Activated CD4-positive, alpha-beta T cell treated with anti-CD3 and anti-CD28 coated beads, Interleukin-2, amount 50 U/mL, for 4 hours (primary cell): ENCODE measurements at places on chromosomes 4 and X.

- no peak for DNase-seq
Observed at GRCh38 chr4:130646886-130647285, 1550.9 kb downstream of the C4orf33 start.

- DNase-seq: no peak
Observed at GRCh38 chrX:18873189-18873791, 110.6 kb downstream of the PHKA2 start.

DNA sequence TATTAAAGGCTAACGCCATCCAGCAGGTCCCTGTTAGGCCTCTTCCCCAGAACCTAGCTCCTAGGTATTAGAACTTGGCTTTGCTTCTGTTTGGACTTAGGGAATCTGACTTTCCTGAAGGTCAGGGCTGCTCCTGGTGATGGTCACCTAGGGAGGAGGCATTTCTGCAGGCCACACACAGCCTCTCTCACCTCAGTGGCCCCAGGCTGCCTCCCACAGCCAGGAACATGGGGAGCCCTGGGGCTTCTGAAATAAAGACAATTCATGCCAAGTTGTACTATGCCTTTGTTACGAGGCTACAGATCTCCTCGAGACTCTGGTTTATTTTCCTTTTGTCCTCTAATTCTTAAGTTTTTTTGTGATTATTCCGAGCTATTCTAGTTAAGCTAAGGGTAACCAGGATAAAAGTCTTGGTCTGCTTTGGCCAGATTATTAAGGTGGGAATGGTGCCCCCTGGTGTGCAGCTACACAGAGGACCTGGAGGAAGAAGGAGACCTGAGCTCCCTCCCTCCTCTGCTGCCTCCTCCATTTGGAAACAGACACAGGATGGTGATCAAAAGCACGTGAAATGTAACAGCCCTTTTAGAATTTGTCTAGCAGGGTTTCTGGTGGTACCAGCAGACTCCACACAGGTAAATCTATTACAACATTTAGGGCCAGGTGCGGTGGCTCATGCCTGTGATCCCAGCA, 131.0 kb downstream of the DCLK2 start:
- no peak for DNase-seq

- no peak for DNase-seq
Observed at GRCh38 chr4:74327762-74328161, 19.5 kb downstream of the EPGN start.

GRCh38 chrX:130025256-130025655, 42.8 kb downstream of the BCORL1 start:
- DNase-seq: no peak

GRCh38 chrX:104253567-104254441, 929 bp downstream of the ESX1 start:
- DNase-seq: no peak

DNA sequence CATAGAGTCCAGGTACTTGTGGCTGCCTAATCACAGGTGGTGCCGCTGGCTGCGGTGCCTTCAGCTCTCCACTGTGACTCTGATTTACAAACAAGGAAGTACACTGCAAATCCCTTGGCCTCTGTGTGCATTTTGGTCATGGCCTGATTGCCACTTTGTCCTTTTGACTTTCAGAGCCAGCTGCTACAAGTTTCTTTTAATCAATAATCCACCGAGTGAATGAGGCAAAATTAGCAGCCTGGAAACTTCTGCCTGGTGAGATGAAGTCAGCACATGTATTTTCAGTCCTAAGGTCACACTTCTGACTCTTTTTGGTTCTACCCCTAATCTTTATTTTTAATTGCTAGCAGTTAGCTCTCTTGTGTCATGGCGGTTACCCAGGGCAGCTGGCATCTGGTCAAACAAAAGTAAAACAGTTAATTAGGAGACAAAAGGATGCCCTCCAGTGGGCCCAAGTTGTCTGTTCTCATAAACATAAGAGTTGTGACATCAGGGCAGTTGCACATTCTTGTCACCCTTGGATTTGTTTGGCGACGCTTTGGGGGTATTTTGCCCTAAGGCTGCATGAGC, 62.3 kb upstream of the LNX1 start:
- no peak for DNase-seq

- no peak for DNase-seq
Observed at GRCh38 chr4:121555315-121556107, 141.3 kb downstream of the ANXA5 start.

- no peak for DNase-seq
Observed at GRCh38 chr4:74440356-74440755, 4.6 kb upstream of the AREG start.

DNA sequence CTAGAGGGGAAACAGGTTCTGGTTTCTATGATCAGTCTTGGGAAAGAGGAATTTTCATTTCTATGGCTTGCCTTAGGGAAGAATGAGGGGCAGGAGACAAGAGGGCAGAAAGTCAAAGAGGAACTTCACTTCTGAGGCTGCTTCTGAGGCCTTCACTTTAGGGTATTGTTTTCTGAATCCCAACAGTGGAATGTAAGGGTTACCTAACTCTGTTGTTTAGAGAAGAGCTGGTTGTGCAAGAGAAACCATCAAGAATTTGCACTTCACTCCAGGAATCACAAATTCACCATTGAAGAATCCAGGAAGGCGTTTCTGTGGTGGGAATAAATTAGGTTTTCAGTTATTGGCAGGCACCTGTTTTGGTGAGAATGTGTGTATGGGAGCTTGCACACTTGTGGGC, 126.7 kb upstream of the AMOT start:
- no peak for DNase-seq

DNA sequence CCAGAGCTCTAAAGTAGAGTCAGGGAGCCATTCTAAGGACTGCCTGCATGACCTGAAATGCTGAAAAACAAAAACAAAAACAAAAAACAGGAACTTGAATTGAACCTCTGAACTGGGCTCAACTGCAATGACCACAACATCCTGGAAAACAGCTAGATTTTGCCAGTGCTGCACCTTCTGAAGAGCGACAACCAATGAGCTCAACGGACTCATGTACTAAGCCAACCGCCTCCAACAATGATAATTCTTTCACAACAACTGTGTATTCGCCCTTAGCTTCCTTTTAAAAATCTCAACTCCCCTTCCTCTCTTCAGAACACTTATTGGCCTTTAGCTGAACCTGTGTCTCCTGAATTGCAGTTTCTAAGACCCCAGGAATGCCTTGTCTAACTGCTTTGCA, 69.8 kb downstream of the HAUS3 start:
- DNase-seq: no peak

DNA sequence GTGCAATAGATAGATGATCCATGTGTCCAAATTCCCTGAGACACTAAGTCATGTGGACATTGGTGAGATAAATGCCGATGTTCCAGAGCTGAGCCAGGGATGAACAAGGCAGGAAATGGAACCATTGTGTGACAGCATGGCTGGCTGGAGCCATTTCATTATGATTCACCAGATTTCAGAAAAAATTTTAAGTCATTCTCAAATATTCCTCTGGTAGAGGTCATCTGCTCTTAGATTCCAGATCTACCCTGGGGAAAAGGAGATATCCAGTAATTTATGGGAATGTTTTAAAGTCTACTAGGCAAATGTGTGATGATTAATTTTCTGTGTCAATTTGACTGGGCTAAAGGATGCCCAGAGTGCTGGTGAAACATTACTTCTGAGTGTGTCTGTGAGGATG, 287.3 kb downstream of the STK32B start:
- no peak for DNase-seq

GRCh38 chrX:135632353-135632752, 81.1 kb upstream of the CT45A1 start:
- no peak for DNase-seq

GRCh38 chr4:26388671-26389070, 67.9 kb downstream of the RBPJ start:
- no peak for DNase-seq

DNA sequence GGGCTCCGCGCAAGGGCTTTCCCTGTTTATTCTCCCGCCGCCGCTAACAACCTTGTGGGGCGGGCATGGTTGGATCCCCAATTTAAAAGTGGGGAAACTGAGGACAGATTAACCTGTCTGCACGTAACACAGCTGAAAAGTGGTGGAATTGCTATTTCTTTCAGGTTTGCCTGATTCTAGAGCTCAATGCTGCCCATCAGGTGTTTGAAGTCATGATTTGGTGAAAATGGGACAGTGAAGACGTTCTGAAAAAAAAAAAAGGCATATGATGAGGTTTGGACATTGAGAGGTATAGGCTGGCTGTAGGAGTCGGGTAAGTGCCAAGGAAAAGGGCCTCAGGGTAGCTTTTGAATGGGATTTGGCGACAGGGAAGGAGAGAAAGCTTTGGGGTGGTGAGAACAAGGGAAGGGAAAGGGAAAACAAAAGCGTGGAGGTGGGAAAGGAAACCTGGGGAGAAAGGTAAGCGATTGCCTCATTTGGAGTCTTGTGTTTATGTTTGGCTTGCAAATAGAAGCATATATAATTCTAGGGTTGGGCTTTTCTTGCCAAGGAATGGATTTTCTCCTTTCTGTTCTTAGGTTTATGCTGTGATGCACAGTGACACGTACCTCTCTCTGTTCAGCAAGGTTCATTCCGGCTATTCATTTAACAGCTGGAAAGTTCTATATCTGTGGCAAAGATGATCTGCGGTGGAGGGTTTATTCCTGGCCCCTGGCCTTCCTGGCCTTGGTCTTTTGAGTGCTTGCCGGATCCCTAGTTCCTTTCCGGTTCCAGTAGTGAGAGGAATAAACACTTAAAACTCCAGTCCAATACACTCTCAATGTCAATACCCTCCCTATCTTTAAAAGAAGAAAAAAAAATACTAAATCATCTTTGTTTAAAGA, 2.4 kb upstream of the STIM2 start:
- no peak for DNase-seq

DNA sequence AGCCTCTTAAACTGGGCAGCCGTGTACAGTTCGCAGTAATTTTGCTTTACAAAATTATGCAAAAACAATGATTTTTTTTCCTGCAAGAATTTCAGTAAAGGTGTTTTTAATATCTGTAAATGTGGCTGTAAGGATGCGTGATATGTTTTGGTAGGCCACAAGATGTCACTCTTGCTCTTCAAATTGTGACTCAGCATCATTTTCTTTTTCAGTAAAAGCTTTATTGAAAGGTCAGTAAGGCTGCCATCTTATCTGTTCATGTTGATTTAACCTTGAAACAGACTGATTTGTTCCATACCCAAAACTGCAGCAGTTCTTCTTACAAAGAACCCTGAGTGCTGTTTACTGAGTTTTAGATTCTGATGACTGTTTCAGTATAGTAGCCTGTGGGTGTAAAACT, 39.9 kb downstream of the TXLNG start:
- DNase-seq: no peak

DNA sequence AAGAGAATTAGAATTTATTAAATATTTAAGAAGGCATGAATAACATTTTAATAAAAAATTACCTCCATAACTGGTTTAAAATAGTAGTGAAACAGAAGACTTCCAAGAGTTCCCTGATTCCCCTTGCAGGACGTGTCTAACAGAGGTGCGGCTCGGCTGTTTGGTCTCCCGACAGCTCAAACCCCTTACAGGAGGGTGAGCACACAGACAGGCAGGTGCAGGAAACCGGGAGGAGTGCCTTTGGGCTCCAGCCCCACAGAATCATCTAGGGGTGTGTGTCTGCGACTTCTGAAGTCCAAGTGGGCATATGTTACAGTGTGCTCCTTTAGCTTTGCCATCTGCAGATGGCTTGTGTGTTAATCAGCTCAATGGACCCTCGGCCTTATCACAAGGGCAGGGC, 88.1 kb upstream of the CCSER1 start:
- DNase-seq: no peak

- no peak for DNase-seq
Observed at GRCh38 chrX:14916017-14916674, 42.9 kb downstream of the MOSPD2 start.

GRCh38 chr4:69764311-69764710, 3.9 kb upstream of the SULT1B1 start:
- DNase-seq: no peak

GRCh38 chrX:49878834-49879655, at the start of gene USP27X:
Gene USP27X, plus strand, starts transcription at chrX:49879484. Its CDS starts 824 bp downstream, at chrX:49880308.
- DNase-seq: peak; percentile 76

- DNase-seq: no peak
Observed at GRCh38 chrX:819684-820083, 189.1 kb downstream of the SHOX start.

DNA sequence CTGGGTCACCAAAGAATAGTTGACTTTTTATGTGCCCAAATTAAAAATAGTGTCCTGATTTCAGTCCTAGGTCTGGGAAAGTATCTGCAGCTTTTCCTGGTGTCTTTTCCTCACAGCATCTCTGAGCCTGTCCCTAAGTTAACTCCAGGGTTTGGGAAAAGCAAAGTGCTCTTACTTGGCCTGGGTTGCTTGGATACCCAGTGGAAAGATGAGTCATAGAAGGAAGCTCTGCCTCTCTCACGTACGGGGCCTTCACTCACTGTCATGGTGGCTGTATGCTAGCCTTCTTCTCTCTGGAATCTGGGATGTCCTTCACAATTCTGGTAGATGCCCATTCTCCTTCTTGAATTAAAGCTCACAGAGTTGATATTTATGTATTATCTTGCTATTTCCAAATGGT, 607.3 kb downstream of the ANKRD50 start:
- no peak for DNase-seq

DNA sequence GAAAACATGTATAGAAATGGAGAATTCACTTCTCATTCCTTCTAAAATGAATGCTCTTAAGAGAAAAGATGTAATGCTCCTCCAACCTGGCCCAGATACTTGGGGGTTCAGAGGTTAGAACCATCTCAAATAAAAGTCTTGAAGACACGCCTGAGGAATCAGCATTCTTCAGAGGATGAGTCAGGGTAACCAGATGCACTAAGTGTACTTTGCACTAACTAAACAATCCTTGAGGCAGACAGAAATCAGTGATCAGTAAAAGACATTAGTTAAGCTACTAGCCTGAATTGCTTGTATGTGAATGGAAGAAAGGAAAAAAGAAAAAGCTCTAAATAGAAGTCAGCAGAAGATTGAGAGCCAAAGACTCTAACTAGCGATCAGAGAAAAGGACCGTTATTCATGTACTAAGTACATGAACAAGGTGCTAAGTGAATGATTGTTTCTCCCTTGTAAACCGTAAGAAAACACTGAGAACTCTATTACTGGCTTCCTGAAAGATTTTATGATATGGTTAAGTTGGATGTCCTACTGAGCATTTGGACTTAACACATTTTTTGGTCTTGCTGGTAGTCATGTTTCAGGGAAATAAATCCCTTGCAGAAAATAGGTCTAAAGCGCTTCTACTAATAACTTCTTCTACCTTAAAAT, 738.3 kb downstream of the STPG2 start:
- DNase-seq: no peak

GRCh38 chr4:119268466-119268865, 53.5 kb downstream of the FABP2 start:
- no peak for DNase-seq

DNA sequence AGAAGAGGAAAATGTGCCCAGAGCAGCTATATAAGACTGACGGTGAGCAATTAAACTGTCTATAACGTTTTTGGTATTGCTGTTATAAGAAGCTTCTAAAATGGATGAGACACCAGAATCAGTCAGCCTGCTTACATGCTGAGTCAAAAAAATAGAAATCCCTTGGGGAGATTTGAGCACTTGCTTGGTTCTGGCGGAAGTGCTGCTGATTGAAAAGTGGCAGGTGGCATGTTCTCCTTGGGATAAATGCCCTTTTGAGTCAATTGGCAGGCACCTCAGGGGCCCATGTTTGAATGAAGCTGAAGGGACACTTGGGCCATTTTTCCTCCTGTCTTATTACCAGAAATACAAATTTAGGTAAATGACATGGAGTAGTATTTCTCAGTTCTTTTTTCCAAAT, 148.7 kb downstream of the PTCHD1 start:
- DNase-seq: no peak

- DNase-seq: no peak
Observed at GRCh38 chr4:2250357-2251072, 8.6 kb upstream of the HAUS3 start.
